ENCODE measurements at places on chromosomes 13 and 19. TPM values are rescaled to one million over a fixed set of nuclear protein-coding genes. Genes with fewer than 3 reads are reported as not detected.

The NECTIN2 gene
- 74.1 TPM for polyA plus RNA-seq

The CGB8 gene
- polyA plus RNA-seq: not detected

The RCBTB1 gene
- 36.4 TPM for polyA plus RNA-seq

DNA sequence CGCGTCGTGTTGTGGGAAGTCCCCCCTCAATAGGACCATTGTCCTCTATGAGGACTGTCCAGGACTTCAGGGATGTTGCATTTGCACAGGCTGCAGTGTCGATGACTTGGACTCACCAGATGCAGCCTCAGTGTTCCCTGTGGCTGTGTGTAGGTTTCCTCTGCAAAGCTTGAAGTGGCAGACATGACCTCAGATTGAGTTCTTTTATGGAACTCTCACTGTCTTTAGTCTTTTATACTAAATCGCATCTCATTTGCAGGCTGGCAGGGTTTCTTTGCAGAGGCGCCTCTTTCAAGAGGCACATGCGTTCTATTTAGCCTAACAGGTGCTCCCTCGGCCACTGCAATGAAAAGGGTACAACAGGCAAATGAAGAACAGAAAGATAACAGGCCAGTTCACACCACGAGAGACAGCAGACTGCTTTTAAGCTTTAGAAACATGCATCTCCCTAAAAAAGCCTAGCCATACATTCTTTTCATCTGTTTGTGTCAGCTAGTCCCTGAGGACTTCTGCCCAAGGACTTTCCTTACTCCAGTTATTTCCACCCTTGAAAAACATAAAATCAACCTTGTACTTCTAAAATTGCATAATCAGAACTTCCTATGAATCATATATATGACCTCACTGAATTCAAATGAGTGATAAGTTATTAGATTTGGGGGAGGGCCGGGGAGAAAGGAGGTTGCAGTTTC lies 118.4 kb downstream of the RAB20 start:
- no peak for DNase-seq

DNA sequence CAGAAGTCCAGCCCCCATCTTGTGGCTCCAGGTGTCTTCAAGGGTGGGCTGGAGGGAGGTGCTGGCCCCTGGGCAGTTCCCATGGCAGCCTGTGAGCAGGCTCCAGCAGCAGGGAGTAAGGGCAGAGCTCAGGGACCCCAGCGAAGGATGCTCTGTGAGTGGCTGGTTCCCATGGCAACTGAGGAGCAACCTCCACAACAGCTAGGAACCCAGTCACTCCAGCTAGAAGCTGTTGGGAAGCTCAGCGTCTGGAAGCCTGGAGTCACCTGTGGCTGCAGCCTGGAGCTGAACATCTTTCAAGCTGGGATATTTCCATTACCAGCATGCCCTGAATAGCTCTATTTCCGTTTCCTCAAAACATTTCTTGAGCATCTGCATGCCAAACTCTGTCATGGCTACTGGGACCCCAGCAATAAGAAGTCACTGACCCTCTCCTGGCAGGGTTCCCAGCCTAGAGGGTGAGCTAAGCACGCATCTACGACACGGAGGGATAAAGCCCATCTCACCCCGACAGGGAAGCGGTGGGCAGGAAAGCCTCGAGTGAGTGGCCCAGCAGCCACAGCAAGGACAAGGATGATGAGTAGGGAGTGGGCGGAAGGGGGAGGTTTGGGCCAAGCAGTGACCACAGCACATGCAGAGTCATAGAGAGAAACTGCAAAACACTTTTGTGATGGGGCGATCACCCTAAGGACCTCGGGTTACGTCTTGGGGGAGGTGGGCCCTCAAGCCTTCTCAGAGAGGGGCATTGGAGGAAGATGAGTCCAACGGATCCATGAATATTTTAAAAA lies 52.6 kb downstream of the ALOX5AP start:
- DNase-seq: no peak

DNA sequence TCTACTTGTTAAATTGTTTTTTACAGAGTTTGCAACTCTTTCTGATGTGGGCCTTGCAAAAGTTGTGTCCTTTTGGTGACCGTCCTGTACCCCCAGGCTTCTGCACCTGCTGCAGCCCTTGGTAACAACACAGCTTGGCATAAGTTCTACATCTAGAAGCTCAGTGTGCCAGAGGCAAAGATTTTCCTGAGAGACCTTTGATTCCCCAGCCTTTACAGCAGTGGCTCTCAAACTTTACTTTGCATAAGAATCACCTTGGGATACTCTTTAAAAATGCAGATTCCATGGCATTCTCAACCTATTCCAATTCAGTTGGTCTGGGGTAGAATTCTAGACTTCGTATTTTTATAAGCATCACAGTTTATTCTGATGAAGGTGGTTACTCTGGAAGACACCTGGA lies 260.9 kb downstream of the DCT start:
- DNase-seq: no peak

GRCh38 chr19:33644284-33644836 lies 22.6 kb downstream of the CHST8 start:
- no peak for DNase-seq

DNA sequence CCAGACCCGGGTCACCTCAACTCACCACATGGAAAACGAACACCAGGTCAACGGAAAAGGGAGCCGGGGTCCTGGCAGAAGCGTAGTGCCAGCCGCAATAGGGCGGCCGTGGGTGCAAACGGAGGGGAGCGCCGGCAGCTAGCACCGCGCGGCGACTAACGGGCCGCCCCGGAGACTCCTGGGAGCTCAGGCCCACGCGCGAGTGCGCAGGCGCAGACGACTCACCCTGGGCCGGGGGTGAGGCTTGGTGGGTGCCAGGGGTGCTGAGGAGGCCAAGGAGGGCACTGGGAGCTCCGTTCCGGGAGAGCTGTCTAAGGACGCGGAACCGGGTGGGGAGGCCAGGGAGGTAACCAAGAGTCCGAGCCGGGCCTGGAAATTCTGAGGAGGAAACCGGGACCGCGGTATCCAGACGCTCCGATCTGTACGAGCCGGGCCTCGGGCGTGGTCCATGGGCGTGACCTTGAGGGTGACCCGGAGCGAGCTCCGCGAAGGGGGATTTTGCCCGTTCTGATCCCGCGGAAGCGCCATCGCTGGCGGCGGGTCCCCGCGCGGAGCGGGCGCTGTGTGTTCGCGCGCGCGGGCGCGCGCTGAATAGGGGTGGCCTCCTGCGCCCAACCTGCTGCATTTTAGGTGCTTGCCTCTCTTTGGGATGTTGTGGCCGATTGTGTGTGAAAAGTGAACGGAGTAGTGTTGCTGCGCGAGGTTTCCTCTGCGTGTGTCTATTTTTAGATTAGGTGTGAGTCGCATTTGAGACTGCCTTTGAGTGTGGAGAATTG lies at the start of gene ZNF382:
ZNF382 (plus strand) TSS at position 213 of the 776 bp plus-strand sequence. CDS start 4,602 bp downstream, outside the sequence.
- peak; percentile 89 for DNase-seq

- no peak for DNase-seq
Measured at GRCh38 chr19:1273263-1274041, 1.9 kb upstream of the FAM174C start.

GRCh38 chr19:50522881-50523280 lies 9.2 kb upstream of the ASPDH start:
- peak; percentile 56 for DNase-seq

DNA sequence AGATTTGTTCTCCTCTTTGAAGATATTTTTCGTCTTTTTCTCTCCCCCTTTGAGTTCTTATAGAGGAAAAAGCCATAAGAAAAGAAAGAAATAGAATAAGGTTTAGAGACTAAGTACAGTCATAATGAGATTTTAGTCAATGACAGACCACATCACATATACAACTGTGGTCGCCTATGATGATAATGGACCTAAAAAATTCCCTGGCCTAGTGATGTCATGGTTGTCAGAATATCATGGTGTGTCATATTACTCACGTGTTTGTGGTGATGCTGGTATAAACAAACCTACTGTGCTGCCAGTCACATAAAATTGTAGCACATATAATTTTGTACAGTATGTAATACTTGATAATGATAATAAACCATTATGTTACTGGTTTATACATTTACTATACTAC lies 1096.1 kb downstream of the OLFM4 start:
- no peak for DNase-seq

DNA sequence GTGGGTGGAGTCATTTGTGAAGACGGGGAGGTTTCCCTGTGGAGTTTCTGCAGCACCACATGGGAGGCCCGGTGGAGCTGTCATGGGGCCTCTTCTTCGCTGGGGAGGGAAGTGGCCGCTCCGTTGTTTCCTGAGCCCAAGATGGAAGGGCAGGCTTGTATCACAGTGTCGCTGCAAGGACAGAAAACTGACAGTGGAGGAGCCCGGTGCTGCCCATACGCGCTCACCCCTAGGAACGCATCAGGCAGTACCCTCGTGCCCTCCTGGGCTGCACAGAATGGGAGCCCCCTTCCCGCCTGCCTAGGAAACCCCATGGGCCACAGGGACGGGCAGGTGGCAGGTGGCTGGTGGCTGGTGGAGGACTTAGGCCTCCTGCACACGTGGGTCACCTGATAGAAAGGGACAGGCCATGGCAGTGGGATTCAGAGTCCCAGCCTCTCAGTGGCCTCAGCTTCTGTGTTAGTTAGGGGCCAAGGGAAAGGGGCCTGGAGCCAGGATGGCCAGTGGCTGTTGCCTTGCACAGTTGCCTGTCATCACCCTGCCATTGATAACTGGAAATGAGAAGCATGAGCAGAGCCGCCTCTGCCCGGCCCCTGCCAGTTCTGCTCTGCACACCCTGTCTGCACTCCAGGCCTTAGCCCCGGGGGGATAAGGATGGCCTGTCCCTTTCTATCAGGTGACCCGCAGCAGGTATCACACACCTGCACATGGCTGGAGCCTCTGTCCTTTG lies 7.6 kb downstream of the COL4A2 start:
- DNase-seq: no peak

- DNase-seq: peak; percentile 85
Measured at GRCh38 chr19:44748426-44749254, at the start of gene BCL3. TSS of gene BCL3 (plus strand) at chr19:44748708. CDS start at chr19:44748791, 83 bp downstream.

DNA sequence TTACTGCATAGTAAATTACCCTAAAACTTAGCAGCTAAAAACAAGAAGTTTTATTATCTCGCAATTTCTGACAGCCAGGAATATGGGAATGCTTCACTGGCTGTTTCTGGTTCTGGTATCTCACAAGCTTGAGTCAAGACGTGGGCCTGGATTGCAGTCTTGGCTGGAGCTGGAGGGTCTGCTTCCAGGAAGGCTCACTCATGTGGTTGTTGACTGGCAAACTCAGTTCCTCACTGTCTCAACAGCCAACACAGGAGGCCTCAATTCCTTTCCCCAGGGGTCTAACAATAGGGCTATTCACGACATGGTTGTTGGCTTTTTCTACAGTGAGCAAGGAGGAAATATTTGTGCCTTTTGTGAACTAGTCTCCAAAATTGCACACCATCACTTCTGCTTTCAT lies 146.3 kb downstream of the GPC5 start:
- no peak for DNase-seq

DNA sequence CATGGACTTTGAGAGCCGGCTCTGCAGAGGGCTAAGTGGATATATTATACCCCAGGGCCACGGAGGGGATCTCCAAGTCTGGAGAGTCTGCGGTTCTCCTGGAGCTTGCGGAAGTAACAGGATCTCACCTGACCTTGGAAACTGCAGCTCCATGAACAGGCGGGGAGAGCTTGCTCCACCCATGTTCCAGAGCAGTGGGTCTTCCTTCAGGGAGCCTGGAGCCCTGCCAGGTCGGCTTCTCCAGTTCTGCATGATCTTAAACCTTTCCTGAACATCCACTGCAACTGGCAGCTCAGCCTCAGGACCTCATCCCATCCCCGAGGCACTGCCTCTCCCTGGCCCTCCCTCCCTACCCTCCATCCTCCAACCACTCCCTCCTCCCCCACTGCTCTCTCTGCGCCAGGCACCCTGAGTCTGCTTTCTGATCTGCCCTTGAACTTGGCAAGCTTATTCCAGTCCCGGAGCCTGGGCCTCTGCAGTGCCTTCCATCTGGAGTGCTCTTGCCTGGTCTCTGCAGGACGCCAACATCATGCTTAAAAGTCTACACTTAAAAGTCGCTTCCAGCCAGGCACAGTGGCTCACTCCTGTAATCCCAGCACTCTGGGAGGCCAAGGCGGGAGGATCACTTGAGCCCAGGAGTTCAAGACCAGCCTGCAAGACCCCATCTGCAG lies 13.2 kb downstream of the ATCAY start:
- DNase-seq: no peak

DNA sequence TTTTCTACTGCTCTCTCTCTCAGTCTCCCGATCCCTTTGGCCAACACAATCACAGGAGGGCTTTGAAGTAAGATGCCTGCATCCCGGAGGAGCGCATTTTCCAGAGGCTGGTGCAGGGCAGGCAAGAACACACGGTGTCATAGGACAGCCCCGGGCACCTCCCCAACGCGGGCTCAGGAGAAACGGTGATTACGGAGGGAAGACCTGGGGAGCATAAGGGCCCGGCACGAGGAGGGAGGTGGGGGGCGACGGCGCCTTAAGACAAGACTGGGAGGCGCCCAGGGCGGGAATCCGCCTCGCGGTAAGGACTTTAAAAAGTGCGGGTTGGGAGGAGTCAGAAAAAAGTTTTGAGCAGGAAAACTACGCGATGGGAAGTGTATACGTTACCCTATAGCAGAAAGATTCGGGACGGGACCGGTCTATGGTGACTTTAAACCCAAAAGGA lies 18.7 kb upstream of the ZNF888 start:
- DNase-seq: peak; percentile 40

- DNase-seq: no peak
Measured at GRCh38 chr19:39082745-39083598, 1.2 kb upstream of the ACP7 start.

DNA sequence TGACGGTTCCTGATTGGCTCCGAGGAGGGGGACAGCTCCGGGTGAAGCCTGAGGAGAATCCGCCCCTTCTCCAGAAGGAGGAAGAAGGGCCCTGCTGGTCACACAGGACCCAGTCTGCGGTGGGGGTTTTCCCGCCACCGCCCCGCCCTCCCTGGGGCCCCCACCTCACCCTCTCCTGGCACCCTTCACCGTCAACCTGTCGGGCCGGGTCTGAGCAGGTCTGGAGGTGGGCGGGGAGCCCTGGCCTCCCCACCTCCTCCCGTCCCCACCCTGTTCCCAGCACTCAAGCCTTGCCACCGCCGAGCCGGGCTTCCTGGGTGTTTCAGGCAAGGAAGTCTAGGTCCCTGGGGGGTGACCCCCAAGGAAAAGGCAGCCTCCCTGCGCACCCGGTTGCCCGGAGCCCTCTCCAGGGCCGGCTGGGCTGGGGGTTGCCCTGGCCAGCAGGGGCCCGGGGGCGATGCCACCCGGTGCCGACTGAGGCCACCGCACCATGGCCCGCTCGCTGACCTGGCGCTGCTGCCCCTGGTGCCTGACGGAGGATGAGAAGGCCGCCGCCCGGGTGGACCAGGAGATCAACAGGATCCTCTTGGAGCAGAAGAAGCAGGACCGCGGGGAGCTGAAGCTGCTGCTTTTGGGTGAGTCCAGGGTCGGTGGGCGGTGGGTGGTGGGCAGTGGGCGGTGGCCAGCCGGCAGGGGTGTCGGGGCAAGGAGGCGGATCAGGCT lies at the start of gene GNA15:
GNA15 (plus strand) TSS at position 73 of the 723 bp plus-strand sequence; CDS start at position 491, 418 bp downstream.
- no peak for DNase-seq

DNA sequence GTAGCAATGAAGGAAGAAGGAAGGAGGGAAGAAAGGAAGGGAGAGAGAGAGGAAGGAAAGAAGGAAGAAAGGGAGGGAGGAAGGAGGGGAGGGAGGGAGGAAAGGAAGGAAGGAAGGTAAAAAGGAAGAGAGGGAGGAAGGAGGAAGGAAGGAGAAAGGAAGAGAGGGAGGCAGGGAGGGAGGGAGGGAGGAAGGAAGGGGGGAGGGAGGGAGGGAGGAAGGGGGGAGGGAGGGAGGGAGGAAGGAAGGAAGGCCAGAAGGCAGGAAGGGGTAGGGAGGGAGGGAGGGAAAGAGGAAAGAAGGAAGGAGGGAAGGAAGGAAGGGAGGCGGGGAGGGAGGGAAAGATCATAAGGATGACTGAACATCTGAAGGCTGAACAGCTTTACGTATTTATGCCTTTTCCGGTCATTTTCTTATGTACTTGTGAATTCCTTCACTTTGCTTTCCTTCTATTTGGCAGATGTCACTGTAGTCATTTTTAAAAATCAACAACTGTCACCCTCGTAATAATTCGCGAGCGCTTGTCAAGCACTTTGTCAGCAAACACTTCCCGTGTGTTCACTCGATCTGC lies 6.7 kb upstream of the TTYH1 start:
- no peak for DNase-seq
